ENCODE measurements at places on chromosomes 11 and 22.

- DNase-seq = no peak
These were observed 25.2 kb downstream of the CWC15 start for GRCh38 chr11:94948070-94948617.

DNA sequence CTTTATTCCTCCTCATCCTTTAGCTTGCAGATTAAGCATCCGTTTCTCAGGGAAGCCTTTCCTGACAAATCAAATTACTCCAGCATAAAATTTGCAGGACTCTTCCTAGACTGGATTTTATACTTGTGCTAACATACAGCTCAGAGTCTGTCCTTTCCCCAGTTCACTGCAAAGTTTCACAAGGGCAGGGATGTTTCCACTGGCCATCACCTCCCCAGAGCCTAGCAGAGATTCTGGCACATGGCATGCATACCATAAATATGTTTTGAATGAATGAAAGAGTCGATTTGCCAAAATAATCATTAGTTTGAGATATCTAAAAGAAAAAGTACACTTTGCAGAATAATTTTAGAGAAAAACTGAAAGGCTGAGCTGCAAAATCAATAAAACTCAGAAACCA lies 10.6 kb downstream of the MSANTD4 start:
- DNase-seq = no peak

GRCh38 chr11:64762277-64762673 lies 2.5 kb upstream of the PYGM start:
- no peak for DNase-seq

- no peak for DNase-seq
These were observed 12.2 kb downstream of the FAR1 start for GRCh38 chr11:13680501-13681264.

DNA sequence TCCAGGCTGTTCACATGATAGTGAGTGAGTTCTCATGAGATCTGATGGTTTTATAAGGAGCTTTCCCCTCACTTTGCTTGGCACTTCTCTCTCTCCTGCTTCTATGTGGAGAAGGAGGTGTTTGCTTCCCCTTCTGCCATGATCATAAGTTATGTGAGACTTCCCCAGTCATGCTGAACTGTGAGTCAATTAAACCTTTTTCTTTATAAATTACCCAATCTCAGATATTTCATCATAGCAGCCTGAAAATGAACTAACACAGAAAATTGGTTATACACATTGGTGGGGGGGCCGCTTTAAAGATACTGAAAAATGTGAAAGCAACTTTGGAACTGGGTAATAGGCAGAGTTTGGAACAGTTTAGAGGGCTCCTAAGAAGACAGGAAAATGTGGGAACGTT lies 741.1 kb upstream of the LUZP2 start:
- DNase-seq = no peak

DNA sequence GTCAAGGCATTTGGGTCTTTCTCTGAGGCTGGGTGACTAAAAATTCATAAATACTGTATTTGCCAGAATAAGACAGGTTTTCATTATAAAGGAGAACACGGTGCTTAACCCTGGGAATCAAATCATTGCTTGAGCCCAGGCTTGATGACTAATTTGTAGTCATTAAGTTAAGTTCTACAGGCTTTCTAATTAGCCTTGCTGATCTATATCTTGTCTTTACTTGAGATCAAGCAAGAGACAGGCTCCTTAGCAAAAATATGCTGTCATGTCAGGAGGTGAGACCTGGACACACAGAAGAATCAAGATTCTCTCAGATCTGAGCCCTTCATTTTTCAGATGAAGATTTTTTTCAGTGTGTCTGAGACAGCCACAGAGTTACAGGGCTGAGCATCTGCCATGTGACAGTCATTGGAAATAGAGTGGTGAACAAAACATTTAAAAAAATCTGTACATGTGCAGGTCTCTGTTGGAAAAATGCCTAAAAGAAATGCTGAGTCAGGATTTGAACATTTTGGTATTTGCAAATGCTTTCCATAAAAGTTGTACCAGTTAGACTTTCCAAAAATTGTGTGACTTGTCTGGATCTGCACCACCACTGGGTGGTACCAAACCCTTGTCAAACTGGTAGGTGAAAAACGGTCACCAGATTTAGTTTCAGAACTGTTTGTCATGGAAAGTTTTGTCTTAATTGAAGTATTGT lies 14.6 kb downstream of the ACAT1 start:
- DNase-seq = no peak

- DNase-seq = no peak
These were observed 63.4 kb downstream of the CD6 start for GRCh38 chr11:61034704-61035525.

GRCh38 chr11:113464416-113464815 lies 10.8 kb downstream of the DRD2 start:
- DNase-seq = no peak

- DNase-seq = no peak
These were observed 100.8 kb downstream of the LDLRAD3 start for GRCh38 chr11:36044636-36045035.

- DNase-seq = no peak
These were observed 519.0 kb downstream of the TBC1D22A start for GRCh38 chr22:47281126-47282106.

GRCh38 chr11:122422682-122423081 lies 232.8 kb upstream of the UBASH3B start:
- no peak for DNase-seq

GRCh38 chr11:116457336-116458007 lies 315.3 kb downstream of the BUD13 start:
- DNase-seq = peak; percentile 87

DNA sequence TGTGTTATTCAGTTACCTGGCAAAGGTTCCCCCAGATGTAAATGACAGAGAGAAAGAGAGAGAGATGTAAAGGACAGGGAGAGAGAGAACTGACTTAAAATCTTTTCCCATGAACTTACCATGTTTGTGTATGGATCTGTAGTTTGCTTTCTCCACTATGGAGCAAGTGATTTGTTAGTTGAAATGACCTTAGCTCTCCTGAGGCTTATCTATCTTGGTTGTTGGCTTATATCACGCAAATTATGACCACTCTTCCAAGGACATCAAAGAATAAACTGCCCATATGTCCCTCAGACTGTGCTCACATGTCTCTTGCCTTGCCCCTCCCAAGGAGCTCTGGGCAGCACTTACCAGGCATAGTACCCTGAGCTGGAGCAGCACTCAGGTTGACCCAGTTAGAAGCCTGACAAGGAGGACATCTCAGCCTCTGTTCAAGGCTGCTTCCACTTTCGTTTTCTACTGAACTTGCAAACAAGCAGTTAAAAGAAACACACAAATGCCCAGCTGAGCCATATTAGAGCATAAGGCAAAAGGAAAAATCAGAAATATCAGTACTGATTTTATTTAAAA lies 95.3 kb upstream of the RCN1 start:
- no peak for DNase-seq

DNA sequence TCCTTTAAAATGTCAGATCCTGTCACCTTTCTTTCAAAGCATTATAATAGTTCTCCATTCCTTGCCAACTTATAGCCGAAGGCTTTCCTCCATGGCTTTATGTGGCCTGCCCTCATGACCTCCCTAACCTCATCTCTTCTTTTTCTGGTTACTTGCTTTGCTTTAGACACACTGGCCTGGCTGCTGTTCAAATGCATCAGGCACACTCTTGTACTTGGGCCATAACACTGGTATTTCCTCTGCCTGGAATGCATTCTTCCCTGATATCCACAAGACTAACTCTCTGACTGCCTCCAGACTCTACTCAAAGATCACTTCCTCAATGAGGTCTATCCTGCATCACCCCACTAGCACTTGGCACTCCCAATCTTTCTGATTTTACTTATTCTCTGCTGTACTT lies 710.3 kb downstream of the KCNA4 start:
- DNase-seq = no peak

- DNase-seq = no peak
These were observed 3.7 kb downstream of the SSTR3 start for GRCh38 chr22:37208401-37209139.

- no peak for DNase-seq
These were observed 80.9 kb upstream of the MYO18B start for GRCh38 chr22:25661073-25661472.

DNA sequence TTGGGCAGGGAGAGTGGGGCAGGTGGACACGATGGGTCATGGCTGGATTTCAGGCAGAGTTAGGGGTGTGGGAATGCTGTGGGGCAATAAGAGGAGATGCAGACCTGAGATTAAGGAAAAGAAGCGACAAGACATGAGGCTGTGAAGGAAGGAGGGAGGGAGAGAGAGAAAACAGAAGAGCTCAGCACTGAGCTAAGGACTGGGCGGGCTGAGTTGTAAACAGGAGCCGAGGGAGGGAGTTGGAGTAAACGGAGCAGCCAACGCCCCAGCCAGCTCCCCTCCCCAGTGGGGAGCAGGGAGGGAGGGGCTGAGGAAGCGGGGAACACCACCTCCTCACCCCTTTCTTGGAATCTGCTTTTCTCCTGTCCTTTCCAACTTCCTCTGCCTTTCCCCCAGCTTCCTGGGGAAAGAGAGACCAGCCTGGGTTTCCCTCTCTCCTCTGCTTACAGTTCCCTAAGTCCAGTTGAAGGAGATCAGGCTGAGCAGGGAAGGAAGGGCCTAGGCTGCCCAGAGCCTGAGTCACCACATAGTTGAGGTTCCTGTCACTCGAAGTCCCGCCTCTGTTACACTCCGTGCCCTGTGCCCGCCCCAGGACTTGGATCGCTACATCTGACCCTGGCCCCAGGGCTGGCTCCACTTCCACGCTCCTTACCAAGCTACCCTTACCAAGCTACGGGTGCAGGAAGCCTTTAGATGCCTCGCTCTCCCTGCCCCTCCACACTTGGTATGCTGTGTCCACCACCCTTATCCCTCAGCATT lies 6.7 kb upstream of the AHNAK start:
- no peak for DNase-seq

DNA sequence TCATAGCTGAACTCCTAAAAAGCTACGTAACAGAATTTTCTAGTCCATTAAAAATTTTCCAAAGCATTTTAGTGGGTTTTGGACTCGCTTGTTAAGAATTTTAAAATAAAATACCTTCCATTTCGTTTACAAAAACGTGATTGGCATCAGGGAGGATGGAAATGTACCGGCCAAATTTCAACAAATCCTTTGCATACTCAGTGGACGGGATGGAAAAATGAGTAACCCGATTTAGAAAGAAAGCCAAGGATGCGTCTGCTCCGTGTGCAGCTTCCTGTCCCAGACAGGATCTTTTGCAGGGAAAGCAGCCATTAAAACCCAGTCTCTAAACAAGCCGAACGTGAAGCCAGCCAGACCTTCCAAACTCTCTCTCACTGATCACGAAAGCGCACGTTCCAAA lies 15.6 kb downstream of the TMEM184B start:
- no peak for DNase-seq

GRCh38 chr11:72724851-72725723 lies 27.1 kb downstream of the ARAP1 start:
- peak; percentile 77 for DNase-seq

- DNase-seq = no peak
These were observed 9.8 kb downstream of the PPFIBP2 start for GRCh38 chr11:7523416-7524210.

DNA sequence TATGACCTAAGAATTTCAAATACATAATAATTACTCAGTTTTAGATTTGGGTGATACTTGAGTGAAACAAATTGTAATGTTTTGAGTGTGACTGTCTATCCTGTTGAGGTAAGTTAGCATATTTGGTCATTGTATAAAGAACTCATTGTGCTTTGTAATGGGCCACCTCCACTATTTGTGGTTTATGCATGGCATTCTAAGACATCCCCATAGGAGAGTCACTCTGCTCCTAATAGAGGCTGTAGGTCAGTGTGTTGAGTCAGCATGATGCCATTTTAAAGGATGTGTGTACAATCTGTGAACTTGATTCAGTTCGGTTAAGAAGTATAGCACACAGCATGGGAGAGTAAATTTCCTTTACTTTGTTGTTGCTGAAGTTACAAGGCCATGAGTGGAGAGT lies 1112.4 kb downstream of the JRKL start:
- DNase-seq = no peak

GRCh38 chr22:32991353-32992101 lies 66.7 kb downstream of the SYN3 start:
- DNase-seq = no peak

- DNase-seq = no peak
These were observed 7.4 kb upstream of the CXCR5 start for GRCh38 chr11:118876286-118876685.

DNA sequence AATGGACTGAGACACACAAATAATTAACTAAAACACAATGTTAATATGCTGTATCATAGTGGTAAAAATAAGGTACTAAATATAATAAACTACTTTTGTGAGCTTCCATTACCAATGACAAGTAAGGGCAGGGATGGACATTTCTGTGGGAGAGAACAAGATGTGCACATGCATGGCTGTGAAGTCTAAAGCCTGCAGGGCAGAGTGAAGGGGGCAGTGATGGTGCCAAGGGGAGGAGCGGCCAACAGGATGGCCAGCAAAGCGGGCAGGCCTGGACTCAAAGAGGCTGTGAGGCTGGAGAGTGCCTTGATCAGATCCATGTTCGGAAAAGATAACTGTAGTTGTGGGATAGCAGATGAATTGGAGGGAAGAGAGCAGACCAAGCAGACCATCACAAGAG lies 12.5 kb downstream of the DESI1 start:
- DNase-seq = no peak

GRCh38 chr22:43246188-43246587 lies 59.3 kb upstream of the TTLL12 start:
- peak; percentile 60 for DNase-seq

- no peak for DNase-seq
These were observed 52.1 kb downstream of the PLEKHA7 start for GRCh38 chr11:16962146-16962545.

DNA sequence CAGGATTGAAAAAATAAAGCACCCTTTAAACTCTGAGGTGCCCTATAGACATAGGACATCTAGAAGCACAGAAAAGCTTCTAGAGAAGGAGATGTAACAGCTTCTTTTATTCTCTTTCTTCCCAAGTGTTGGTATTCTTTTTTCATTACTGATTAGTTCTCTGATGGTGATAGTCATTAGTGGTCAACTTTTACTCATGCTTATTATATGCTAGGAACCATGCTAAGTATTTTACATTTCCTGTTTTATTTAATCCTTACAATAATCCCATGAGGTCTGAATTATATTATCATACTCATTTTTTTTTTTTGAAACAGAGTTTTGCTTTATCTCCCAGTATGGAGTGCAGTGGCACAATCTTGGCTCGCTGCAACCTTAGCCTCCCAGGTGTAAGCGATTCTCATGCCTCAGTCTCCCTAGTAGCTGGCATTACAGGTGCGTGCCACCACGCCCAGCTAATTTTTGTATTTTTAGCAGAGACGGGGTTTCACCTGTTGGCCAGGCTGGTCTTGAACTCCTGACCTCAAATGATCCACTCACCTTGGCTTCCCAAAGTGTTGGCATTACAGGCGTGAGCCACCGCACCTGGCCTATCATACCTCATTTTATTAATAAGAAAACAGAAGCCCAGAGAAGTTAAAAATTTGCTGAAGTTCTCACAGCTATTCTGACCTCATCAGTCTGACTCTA lies 3.0 kb downstream of the C11orf52 start:
- no peak for DNase-seq
